ENCODE measurements at places on chromosomes 12 and 14. TPM values are rescaled to one million over a fixed set of nuclear protein-coding genes. Genes with fewer than 3 reads are reported as not detected.

DNA sequence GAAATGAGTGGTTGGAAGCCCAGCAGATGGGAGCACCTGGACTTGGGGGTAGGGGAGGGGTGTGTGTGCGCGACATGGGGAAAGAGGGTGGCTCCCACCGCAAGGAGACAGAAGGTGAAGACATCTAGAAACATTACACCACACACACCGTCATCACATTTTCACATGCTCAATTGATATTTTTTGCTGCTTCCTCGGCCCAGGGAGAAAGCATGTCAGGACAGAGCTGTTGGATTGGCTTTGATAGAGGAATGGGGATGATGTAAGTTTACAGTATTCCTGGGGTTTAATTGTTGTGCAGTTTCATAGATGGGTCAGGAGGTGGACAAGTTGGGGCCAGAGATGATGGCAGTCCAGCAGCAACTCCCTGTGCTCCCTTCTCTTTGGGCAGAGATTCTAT is 9.2 kb downstream of the GABARAPL1 start:
- no peak for DNase-seq

- DNase-seq: no peak
Measured at GRCh38 chr14:50520947-50521815, 11.2 kb downstream of the MAP4K5 start.

GRCh38 chr14:81594012-81594411 is 60.4 kb upstream of the SEL1L start:
- DNase-seq: no peak

DNA sequence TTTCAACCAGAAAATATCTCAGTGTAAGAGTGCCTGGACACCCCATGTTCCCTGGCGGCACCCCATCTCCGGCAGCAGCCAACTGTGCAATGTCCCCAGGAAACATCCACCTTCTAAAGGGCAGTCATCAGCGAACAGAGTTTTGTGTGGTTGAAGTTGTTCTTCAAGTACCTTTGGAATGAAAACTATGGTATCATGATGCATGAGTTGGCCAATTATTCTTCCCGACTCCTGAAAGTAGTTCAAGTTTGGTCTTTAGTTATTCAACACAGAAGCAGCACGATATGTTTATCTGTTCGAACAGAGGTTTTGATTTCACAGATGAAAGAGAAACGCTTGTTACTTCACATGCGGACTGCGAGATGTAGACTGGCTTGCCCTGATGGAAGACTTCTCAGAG is 21.1 kb upstream of the TTC7B start:
- no peak for DNase-seq

- no peak for DNase-seq
Measured at GRCh38 chr12:65278576-65279368, at the start of gene MSRB3. Gene MSRB3 (plus strand): TSS chr12:65278683. CDS start chr12:65308580, 29,897 bp downstream.

GRCh38 chr12:59185295-59185694 is 265.0 kb upstream of the LRIG3 start:
- DNase-seq: peak; percentile 89

DNA sequence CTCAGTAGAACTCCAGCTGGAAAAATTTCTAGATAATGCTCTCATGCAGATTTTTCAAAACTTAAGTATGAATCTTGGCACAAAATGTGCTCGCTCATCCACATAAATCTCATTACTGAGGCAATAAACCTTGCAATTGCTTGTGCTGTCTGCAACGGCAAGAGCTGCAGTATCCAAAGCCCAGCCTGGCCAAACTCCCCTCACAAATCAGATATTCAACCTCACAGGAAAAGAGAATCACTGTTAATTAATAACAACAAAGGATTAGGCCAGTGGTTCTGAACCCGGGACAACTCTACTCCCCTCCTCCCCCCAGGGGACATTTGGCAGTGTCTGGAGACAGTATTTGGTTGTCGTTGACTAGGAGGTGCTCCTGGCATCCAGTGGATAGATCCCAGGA is 19.2 kb upstream of the CORO1C start:
- no peak for DNase-seq

DNA sequence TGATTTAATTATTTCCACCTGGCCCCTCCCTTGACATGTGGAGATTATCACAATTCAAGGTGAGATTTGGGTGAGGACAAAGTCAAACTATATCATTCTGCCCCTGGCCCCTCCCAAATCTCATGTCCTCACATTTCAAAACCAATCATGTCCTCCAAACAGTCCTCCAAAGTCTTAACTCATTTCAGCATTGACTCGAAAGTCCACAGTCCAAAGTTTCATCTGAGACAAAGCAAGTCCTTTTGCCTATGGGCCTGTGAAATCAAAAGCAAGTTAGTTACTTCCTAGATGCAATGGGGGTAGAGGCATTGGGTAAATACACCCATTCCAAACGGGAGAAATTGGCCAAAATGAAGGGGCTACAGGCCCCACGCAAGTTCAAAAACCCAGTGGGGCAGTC is 31.1 kb upstream of the SPATA7 start:
- DNase-seq: no peak

DNA sequence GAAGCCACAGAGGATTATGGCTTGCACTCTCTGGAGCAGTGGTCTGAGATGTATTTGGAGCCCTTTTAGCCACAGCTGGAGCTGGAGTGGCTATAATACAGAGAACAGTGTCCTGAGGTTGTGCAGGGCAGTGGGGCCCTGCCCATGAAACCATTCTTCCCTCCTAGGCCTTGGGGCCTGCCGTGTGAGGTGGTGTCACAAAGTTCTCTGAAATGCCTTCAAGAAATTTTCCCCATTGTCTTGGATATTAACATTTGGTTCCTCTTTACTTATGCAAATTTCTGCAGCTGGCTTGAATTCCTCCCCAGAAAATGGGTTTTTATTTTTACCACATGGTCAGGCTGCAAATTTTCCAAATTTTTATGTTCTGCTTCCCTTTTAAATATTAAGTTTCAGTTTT is 79.3 kb downstream of the UNC79 start:
- no peak for DNase-seq

- no peak for DNase-seq
Measured at GRCh38 chr12:3133405-3133783, 56.2 kb downstream of the TSPAN9 start.

- no peak for DNase-seq
Measured at GRCh38 chr14:68464711-68465110, 328.2 kb downstream of the ZFP36L1 start.

DNA sequence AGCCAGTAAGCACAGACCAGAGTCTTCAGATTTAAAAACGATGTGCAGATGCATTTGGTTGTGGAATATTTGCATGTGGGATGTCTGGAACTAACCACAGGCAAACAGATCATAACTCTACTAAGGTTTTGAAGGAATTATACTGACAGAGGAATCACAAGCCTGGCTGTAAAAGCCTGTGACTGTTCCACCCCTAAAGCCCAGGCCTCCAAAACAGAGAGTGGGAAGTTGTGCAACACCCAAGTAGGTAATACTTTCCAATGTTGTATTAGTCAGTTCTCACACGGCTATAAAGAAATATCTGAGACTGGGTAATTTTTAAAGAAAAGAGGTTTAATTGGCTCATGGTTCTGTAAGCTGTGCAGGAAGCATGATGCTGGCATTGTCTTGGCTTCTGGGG is 68.1 kb upstream of the DCD start:
- no peak for DNase-seq

DNA sequence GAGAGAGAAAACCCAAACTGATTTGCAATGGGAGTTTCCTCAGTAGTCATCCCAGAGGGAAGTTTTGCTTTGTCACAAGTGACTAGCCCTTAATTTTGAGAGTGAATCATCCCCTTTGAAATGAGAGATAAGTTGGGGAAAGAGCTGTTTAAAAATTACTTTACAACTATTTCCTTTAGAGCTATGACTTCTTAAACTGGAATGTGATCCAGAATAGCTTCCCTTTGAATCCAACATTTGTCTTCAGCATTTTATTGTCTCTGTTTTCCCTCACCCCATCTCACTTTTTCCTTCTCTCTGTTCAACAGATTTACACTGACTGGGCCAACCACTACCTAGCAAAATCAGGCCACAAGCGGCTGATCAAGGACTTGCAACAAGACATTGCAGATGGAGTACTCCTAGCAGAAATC is 109.3 kb downstream of the NAV3 start:
- DNase-seq: no peak

GRCh38 chr12:116241157-116241759 is 36.2 kb downstream of the MED13L start:
- DNase-seq: no peak

The PLEKHG7 gene
- not detected for total RNA-seq

The RIN3 gene
- total RNA-seq: 73.5 TPM

The NXPH4 gene
- total RNA-seq: not detected

The ARL6IP4 gene
- 83.5 TPM for total RNA-seq

The WNT1 gene
- not detected for total RNA-seq

The BIN2 gene
- 36.1 TPM for total RNA-seq

The RPS6KL1 gene
- 8.3 TPM for total RNA-seq
